ENCODE measurements at places on chromosomes 5 and 9.

DNA sequence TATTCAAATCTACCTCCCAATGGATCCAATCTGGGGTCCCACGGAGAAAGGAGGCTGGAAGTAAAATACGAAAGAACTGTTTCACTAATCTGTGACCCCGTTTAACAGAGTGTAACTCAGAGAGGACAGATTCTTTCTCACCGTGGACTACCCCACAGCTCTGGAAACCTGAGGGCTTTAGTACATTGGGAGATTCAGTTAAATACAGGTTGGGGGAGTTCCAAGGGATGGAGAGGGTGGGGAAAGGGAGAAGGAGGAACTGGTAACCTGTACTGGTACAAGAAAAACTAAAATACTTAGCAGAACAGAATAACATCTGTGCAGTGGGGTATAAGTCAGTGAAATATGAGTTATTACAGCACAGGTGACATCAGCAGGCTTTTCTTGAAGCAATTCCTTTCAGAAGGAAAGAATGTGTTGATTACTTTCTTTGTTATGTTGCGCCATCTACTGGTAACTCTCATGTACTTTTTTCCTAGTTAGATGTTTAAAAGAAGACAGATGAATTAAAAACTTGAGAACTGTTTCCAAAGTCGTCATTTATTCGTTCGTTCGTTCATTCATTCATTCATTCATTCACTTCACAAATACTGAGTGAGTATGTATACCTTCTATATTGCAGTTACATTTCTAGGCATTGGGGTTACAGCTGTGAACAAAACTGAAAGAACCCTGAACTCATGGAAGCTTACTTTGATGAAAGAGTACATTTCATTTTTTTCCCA, 30.0 kb upstream of the STOM start:
- peak; percentile 85 for DNase-seq

DNA sequence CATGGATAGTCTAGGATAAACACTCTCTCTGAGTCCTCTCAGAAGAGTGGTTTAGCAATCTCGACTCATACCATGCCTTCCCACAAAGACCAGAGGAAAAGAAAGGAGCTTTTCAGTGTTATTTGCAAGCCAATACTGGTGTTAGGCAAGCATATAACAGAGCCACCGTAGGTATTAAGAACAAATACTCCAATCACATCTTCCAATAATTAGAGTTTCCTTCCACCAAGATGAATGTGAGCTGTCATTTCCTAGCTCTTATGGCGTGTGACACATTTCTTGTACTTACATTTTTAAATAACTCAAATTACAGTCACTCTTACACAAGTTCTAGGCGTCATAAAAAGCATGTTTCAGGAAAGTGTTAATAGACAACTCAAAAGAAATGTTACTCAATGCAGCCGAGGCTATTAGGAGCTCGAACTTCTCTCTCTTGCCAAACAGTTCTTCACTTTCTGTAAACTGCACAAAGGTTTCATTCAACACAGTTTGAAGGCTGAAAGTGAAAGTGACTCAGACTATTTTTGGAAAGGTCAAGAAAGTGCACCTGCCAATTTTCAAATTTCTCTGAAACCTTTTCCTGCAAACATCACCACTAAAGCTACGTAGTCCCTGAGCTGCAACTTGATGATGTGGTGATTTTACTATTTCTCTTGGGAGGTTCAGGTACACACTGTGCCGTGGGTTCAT, 153.8 kb downstream of the AUH start:
- DNase-seq = no peak

DNA sequence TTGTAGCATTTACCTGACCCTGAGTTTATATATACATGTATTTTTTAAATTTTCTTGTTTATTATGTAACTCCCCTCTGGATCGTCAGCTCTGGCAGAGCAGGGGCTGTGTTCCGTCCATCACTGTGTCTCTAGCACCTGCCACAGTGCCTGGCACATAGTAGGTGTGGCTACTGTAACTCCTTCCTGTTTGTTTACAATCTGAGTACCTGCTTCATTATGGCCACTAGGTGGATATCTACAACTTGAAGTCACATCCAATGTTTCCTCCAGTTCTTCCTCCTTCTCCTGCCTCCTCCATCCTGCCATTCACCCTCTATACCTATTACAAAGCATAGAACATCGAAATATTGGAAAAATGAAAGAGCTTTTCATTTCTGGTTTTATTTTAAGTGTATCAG, 14.2 kb upstream of the PPP1R2B start:
- DNase-seq = peak; percentile 2

- DNase-seq = no peak
Observed at GRCh38 chr9:130782886-130783530, 52.0 kb upstream of the ABL1 start.

DNA sequence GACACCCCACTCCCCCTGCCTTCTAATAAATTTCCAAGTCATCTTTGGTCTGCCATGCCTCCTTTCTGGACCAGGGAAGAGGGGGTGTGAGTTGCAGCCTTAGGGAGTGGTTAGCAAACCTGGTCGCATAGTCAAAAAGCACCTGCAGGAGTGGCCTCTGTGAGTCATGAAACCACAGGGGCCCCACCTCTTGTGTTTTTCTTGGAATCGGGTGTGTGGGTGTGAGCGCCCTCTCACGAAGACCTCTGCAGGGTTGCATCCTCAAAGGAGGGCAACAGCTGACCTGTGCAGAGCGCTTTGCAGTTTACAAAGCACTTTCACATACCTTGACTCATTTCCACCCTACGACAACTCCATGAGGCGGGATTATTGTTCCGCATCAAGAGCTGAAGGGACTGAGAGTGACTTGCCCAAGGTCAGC, 36.8 kb upstream of the TEX48 start:
- no peak for DNase-seq

GRCh38 chr5:22908129-22908528, 55.0 kb upstream of the CDH12 start:
- no peak for DNase-seq

DNA sequence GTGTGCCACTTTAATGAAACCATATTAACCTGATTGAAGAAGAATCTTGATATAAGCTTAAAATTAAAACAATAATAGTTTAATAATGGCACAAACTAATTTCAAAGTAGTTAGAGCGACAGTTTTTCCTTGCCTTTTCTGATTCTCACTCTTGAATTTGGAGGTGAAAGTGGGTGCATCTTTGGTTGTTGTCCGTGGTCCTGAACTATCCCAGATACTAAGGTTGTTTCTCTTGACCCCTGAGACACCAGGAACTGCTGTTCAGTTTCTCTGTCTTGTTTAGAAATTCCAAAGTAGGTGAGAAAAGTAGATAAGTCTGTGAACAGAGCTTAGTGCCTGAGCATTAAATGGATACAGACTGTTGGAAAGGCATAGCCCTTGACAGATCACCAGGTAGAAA, 274.7 kb downstream of the FBXL7 start:
- no peak for DNase-seq

DNA sequence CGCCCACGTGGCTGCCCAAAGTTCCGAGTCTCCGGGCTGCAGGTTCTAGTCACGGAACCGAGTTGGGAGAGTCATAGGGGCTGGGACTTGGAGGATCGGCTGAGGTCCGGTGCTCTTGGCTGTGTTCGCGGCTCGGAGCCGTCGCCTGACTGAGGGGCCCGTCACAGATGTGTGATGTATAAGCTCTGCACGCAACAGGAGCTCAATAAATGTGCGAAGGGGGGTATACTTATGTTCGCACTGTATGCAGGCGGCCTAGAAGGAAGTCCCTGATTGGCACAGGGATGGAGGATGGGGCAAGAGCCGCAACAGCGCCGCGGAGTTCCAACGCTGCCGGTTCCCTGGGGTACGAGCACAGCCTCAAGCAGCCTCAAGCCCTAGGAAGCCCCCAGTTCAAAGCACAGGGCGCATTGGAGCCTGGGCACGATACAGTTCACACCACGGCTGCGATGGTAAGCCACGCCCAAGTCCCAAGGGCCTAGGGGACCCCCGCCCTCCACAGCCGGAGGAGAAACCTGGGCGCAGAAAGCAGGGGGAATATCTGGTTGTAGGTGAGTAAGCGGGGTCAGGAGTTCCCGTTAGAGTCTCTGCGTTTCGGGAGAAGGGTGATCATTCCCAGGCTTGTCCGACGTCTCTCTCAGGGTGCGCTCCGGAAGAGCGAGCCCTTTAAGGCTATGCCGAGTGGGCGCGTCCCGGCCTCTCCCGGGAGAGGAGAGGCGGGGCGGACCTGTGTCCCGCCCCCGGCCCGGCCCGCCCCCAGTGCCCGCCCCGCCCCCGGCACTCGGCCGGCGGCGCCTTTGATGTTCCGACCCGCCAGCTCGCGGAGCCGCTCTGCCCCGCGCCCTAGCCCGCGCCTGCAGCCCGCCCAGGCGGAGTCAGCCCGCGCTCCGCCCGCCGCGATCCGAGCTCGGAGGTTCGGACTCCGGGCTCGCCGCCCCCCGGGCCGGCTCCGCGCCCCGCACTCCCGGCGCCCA, at the start of gene TCF7:
Gene TCF7, plus strand, starts transcription at position 780 of the 974 bp plus-strand sequence. CDS start 226 bp downstream, outside the sequence.
- DNase-seq = no peak

Data from HFF-Myc (cell line).